ENCODE measurements at places on chromosomes 1 and 21.
A peak's percentile ranks its signal among the peaks of the same experiment; 100 is the strongest.

DNA sequence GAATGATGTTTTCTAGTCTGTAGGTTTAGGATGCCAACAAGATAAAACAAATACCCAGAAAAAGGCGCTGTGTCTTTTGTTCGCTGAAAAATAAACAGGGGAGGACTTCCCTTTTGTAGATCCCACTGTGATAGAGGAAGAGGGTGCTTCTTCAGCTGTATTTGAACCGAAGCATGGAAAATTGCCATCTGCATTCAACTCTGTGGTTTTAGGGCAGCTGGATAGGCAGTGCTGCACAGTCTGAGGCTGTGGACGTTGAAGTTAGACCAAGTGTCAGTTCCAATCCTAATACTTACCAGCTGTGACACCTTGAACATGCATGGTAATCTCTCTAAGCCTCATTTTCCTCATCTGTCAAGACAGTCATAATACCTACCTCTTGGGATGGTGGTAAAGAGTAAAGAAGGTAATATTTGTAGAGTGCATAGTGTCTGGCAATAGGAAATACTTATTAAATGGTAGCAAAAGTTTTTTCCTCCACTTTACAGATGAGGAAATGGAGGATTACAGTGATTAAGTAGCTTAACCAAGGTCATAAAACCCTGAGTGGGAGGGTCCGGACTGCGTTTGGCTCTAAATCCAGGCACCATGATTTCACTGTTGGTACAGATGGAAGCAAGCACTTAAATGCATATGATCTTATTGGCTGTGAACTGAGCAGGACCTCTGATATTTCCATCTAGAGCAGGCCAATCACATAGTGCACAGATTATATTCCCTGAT is 48.5 kb downstream of the UTP25 start:
- peak; percentile 34 for DNase-seq

DNA sequence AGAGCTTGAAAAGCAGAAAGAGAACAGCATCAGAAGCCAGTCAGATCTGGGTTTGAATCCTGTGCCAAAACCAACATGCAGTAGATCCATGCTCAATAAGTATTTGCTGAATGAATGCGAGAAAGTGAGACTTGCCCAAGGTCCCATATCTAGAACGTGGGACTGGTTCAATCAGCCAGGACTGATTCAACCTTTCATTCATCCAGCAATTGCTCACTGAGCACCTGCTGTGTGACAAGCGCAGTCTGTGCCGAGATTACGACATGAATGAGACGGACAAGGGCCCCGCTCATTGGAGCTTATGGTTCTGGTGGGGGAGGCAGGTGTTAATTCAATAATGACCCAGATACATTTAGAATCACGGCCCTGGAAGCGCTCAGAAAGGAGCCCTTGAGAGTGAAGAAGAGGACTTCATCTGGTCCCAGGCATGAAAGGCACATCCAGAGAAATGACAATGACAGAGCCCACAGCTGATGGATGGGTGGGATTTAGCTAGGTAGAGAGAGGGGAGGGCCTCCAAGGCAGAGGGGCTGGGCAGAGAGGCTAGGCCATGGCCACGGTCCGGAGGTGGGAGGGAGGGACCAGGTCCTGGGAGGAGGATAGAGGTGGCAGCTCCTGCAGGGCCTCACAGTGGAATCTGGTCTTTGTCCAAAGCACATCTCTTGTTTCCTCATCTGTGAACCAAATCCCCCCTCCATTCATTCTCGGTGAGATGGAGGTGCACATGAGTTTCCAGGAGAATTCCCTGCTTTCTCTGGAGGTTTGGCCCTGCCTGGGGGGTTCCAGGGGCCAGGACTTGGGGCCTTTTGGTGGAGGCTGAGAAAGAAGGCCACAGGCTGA is 4.2 kb upstream of the FAM131C start:
- no peak for DNase-seq

DNA sequence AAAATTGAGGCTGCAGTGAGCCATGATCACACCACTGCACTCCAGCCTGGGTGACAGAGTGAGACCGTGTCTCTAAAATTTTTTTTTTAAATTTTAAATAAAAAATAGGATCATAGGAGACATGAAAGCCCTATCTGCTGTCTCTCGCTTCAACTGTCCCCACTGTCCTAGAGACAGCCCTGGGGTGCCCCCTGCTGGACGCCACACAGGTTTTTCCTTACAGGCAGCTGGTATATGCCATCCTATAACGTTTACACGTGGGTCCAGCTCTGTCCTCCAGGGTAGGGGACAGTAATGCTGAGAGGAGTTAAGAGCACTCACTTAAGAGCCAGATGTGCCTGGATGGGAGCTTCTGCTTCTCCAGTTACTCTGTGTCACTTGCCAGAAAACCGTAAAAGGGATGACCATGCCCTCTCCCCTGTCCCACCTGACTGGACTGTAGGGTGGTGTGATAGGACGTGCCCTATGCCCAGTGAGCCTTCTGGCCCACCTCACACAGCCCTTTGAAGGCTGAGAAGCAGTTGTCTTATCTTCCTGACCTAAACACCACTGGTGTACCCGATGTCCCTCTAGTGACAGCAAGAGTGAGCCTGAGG is 8.5 kb downstream of the FBXO2 start:
- DNase-seq, result peak; percentile 68

DNA sequence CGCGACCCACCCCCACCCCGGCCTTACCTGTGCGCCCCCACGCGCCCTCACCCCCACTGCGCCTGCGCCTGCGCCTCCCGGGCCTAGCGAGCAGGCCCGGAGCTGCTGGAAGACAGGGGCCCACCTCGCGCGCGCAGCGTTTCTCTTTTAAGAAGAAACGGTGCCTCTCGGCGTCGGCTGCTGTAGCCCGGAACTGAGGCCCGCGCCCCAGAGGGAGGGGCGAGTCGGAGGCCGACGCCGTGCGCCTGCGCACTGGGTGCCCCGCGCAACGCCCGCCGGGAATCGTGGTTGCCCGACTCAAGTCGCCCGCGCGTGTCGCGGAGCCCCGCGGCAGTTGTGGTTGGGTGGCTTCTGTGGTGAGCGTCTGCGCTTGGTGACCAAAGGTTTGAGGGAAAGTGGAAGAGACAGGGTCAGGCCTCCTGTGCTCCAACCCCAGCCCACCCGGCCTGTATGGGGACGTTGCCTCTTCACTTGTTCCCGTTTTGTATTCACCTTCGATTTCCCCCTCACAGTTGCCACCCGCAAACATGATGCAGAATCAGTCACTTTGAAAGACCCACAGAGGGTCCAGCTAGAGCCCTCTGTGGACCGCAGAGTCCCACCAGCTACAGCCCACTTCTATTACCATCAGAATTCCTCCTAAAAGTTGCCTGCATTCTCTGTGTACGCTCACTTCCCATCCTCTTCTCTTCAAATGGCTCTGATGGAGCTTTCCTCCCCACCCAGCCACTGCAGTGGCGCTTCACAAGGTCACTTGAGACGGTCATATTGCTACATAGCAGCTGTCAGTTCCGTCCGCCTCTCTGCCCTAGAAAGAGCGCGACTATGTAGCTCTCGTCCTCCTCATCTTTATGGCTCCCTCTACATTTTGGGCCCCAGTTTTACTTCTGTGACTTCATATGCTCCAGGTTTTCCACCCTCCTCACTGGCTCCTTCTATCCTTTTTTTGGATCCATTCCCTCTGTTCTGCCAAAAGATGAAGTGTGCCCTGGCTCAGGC is at the start of gene ZNF692:
Gene ZNF692, minus strand, starts transcription at position 195 of the 999 bp plus-strand sequence. CDS start 776 bp downstream, outside the sequence.
- DNase-seq, result peak; percentile 97

DNA sequence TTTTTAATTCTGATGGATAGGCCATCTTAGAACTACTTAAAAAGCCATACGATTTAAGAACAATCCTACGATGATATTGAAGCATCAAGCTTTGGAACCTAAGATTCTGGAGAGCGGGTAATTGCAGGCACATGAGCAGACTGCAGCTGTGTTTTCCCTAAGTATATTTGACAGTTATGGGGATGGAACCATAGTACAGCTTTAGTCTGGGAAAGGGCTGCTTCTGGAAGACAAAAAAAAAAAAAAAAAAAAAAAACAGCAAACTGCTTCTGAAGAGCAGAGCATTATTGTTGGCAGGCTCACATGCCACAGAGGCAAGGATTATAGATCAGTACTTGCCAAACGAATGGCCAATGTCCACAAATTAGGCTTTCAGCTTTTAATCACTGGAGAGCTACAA is 1618.7 kb downstream of the AMY1C start:
- no peak for DNase-seq

GRCh38 chr1:222739929-222740328 is 2.9 kb downstream of the FAM177B start:
- no peak for DNase-seq

DNA sequence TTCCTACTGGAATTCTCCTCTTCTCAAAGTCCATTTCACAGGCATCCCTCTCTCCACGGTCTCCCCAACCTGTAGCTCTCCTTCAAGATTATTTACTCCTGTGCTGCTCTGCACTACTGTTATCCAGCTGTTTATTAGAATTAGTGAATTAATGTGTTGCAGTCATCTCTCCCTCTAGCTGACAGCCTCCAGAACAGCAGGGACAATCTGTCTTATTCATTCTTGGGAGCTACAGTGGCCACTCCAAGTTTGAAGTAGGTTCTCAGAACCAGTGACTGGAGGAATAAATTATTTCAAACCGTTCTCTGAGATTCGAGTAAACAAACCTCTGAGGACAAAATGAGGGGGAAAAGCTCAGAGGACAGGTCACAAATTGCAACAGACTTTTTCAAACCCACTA is 330.9 kb downstream of the RRAGC start:
- no peak for DNase-seq

DNA sequence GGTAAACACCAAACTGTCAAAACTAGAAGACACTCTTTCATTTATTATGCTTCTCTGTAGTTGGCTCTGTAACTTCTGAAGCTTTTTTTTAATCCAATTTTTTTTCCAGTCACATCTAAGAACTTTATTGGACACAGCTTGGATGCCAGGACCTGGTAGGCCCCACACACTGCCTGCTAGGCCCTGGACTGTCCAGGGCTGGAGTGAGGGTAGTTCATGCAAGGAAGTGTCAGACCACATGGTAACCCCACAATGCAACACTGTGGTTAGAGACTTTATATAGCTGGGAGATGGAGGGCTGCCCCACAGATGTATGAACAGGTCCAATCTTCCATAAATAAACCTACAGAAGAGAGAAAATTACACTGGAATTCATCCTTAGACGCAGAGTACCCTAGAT is 7.1 kb downstream of the SLC2A1 start:
- DNase-seq, result no peak

DNA sequence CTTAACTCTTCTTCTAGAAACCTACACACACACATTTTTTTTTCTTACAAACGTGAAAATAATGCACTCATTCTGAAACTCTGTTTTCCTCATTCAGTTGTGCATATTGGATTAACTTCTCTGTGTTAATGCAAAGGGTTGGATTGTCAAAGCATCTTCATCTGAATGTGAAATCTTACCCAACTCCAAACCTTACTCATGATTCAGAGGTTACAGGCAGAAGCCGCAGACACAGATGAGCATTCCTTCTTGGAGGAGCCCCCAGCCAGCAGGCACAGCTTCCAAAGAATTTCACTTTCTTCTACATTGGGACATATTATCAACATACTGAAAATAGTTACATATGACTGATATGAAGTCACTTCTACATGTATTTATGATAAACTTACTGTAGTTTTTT is 15.7 kb downstream of the PATJ start:
- peak; percentile 81 for DNase-seq

Measured in iris pigment epithelial cell (primary cell).